ENCODE measurements at places on chromosomes 2 and 18.
A peak's percentile ranks its signal among the peaks of the same experiment; 100 is the strongest.

DNA sequence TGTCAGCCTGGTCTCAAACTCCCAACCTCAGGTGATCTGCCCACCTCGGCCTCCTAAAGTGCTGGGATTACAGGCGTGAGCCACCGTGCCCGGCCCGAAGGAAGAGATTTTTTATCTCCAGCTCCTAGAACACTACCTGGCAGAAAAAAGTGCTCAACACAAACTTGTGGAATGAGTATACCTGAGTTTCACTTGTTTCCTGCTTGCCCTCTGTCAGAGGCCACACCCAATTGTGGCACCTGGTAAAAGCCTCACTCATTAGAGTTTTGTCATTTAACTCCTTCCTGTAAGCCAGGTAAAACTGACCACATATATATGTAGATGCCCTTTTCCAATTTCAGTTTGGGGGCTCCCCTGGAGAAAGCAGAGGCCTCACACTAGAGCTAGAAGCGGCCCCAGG is 42.2 kb upstream of the RTN4 start:
- DNase-seq: no peak

- no peak for DNase-seq
Measured at GRCh38 chr2:185404578-185404977, 334.0 kb upstream of the FSIP2 start.

DNA sequence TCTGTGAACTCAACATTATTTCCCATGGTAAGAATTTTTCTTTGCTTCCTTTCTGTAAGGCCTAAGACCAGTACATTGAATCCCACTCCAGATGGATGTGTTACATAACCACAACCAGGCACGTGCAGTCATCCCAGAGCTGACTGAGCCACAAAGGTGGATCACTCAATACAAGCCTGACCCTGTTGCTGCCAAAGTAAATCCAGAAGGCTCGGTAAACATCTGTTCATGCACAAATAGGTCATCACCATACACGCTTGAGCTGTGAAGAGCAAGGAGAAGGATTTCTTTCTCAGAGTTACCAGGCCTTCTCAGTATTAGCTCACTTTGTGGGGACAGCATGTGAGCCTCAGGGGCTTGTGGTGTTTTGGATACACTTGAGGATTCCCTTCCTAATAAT is 791.4 kb upstream of the FANCL start:
- no peak for DNase-seq

DNA sequence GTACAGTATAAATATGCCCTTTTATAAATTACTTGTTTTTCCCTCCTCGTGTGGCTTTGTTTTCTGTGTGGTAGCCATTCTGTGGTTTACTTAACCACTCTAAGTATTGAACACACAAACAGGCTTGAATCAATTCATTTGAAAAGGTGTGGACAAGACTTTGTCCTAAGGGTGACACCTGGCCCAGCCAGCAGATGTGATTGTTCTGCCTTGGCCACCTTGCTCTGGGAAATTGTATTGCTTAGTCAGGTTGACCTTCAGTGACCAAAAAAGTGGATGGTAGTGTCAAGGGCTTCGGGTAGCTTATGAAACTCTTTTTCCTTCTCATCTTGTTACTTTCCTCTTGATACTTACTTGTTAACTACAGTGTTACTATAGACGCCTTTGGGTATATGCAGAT is 61.9 kb downstream of the DGKD start:
- no peak for DNase-seq

DNA sequence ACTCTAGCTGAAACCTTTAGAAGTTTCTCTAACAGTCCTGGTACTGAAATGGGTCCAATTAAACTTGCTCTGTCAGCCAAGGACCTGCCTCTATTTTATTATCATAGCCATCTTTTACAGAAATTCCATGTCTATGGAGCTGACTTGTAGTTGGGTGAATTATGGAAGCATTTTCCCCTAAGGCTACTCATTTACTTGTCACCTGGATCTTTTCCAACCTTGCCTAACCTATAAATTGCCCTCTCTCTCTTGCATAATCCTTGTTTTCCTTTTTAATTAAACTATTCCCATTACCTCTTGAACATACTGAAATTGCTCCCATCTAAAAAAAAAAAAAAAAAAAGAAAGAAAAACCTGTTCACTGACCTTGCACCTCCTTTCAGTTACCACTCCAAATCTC is 74.6 kb upstream of the DOK6 start:
- DNase-seq: no peak

DNA sequence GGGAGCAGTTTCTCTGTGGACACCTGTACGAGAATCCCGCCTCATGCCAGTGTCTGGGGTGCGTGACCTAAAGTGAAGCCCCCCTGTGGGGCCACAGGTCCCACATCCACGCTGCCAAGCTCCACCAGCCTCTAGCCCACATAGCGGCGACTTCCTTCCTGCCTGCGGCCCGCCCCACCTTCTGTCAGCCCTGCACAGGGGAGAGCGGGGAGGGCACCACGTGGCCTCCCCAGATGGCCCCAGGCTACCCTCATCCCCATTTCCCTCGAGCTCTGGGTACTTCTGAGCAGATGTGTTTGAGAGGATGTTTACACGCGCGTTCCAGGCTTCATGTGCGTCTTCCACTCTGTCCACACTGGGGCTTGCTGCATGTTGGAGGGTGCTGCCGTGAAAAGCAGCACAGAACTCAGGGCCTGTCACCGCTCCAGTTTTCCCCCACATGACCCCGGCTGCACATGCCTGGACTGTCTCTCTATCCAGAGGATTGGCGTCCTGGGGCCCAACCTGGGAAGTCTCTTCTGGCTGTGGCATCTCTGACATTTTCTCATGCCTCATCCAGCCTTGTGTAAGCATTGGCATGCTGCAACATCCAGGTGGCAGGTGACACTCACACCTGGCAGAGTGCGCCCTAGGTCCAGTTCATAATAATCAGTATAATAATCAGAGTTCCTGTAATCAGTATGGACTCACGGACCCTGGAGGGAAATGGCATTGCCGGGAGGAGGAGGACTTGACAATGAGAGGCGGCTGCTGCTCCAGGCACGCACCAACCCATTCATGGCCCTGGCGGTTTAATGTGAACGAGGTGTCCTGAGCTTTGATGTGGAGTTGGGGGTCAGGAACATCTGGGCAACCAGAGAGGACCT is 146.3 kb upstream of the TWIST2 start:
- no peak for DNase-seq

DNA sequence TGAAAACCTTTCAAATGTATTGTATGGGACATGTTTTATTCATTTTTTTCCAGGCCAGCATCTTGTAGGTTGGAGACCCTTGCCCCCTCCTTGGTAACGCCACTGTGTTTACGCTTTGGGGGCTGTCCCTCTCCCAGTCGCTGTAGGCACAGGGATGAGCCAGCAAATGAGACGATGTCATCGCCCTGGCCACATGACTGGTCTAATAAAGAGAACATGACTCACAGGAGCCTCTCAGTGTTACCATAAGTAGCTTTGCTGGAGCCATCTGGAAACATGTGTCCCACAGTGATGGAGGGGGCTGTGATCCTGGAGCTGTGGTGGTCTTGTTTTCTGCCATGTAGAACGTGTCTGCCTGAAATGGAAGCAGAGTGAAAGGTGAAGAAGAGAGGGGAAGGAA is 78.9 kb downstream of the CD8B2 start:
- DNase-seq: no peak

GRCh38 chr2:223161873-223162458 is 110.0 kb downstream of the KCNE4 start:
- DNase-seq: no peak

- no peak for DNase-seq
Measured at GRCh38 chr18:23912356-23912755, 102.2 kb upstream of the TTC39C start.

DNA sequence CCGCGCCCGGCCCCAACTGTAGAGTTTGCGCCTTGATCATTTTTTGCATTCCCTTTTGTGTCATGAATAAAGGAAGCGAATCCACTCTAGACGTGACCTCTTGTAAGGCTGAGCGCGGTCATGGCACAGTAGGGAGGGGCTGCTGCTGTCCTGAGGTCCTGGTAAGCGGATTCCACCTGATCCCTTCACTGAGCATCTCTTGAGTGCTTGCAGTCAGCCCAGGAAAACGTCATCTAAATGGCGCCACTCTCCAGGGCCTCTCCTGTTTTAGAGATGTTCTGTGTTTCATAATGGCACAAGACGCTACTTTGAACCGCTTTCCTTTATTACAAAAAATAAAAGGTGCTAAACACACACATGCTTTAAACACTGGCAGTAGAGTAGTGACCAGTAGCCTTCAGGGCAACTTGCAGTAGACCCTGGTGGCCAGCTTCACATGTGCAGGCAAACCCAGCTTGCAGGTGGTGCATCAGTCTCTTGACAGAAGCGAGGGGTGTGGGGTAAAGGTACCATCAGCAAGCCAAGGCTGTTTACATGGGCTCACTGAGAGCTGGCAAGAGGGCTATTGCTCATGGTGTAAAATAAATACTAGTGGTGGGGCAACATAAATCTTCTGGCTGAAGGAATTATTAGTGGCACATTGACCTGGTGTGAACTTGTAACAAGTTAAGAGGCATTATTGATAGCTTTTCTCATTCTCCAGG is 43.0 kb upstream of the ACKR3 start:
- peak; percentile 10 for DNase-seq

GRCh38 chr2:97752342-97753334 is 39.3 kb downstream of the ZAP70 start:
- DNase-seq: no peak

DNA sequence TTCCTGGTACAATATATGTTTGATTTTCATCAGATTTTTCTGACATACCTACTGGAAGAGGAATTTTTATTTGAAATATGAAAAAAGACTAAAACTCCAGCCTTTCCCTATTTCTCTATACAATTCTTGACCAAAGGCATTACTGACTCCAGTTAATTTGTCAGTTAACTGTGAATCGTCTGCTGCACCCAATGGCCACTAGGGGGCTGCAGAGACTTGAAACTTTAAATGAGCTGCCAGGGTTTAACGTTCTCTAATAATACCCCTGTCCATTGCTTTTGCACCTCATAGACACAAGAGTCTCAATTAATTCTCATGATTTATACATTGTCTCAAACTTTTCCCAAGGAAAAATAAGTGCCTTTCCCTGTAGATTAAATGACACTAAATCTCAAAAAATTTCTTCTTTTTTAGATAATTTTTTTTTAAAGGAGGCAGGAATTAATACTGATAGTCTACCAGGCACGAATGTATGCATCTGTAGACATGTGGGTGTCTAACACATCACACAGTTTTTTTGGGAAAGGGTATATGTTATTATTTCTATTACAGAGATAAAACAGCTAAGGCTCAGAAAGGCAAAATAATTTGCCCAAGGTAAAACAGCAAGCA is 1.8 kb upstream of the ALK start:
- peak; percentile 87 for DNase-seq

DNA sequence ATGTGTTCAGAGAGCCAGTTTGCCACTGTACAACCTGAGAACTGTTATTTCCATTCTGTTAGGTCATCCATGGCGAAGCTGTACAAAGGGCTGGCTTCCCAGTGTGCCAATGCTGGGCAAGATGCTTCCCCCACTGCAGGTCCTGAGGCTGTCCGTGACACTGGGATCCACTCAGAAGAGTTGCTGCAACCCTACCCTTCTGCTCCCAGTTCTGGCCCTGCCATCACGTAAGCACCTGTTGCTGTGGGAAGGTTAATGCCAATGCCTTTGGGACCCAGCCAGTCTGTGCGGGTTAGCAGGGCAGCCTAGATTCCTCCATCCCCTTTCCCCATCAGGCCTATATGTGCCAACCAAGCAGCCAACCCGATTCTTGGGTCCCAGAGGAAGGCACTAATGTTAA is 68.3 kb downstream of the ARHGEF33 start:
- DNase-seq: no peak

DNA sequence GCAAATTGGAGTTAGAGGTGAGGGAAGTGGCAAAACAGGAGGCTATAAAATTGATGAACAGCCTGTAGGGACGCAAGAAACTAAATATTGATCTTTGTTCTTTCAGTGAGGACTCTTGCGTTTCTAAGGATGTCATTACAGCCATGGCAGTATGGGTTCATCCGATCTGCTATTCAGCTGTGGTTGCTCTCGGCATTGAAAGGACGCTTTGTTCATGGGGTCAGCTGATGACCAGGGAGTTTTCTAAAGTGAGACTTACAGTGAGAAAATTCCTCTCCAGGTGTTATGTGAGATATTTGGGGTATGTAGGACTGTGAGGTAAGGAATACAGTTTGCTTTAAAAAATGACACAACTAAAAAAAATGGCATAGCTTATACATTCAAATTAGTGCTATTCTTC is 52.7 kb upstream of the PELI1 start:
- DNase-seq: no peak

DNA sequence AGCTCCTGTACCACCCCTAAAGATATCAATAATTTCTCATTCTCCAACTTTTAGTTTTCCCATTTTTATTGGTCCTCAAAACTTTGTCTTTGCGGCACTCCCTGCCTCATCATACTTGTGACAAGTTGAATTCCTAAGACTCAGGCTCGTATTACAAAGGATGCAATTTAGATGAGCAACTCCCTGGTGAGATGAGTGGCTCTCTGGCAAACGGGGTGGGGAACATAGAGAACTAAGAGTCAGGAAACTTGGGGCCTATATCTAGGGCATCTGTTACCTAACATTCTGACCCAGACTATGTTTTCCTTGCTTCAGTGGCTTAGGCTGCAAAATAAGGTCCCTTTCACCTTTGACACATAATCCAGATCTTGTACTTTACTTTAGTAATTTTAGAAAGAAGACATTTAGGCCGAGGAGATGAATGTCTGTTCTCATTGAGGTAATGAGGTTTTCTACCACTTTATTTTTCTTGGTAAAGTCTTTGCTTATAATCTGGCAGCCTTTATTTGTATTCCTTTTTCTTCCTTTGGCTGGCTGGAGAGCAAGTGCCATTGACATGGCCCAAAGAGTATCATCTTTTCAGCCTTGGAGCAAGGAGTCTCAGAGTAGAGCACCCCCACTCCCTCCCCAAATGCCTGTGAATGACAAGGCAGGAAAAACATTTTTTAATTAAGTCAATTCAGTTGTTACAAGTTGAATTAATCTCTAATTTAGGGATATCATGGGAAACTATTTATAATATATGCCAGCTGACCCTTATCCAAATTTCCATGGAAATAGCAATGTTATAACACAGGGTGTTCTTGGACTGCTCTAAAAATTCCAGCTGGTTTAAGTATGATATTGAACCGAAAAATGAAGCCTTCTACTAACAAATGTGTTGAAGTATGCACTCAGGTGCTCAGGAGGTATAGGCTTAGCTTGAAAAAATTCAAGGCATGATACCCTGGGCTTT is 15.2 kb downstream of the TSPYL6 start:
- peak; percentile 64 for DNase-seq

DNA sequence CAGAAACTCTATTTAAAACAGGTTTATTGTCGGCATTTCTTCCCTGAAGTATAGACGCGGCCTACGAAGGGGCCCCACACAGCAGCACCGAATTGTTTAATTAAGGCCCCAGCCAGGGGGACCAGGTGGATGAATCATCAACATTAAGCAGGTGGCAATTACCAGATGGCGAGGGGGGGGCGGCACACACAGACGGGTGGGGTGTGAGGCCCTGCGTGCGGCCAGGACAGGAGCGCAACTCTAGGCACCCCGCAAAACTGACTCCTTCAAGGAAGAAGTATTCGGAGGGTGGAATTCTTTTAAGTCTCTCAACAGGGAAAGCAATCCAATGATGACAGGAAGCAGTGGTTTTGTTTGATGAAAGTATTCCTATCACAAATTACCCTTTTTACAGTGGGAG is 830.4 kb downstream of the GALR1 start:
- DNase-seq: no peak

GRCh38 chr2:238158509-238159070 is at the start of gene ERFE:
TSS of gene ERFE (plus strand) at chr2:238158970. CDS start at chr2:238159008, 38 bp downstream.
- peak; percentile 81 for DNase-seq

GRCh38 chr2:121028577-121028976 is 256.4 kb downstream of the TFCP2L1 start:
- no peak for DNase-seq

- DNase-seq: no peak
Measured at GRCh38 chr18:24841536-24841935, 381.1 kb downstream of the HRH4 start.

- DNase-seq: no peak
Measured at GRCh38 chr2:27906074-27906473, 15.5 kb downstream of the BABAM2 start.

Data from GM23338 (cell line).